NCI-H69 (cell line): ENCODE measurements at places on chromosomes 7 and 10.

DNA sequence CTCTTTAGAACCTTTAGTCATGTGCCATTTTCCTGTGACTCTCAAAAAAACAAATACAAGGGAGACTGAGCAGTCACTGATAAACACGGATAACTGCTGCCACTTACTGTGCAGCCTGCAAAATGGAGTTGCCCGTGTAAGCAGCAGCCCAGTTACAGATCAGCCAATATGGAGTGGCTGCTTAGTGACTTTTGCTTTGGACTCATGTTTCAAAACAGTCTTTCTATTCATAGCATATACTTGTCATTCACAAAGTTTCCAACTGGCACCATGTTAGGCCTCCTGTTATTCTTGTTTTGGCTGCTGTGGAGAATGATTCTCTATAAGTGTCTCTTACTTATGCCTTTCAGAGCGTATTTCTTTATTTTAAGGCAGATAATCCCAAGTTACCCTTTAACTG, 3.0 kb downstream of the FAM204A start:
- peak; percentile 67 for DNase-seq

DNA sequence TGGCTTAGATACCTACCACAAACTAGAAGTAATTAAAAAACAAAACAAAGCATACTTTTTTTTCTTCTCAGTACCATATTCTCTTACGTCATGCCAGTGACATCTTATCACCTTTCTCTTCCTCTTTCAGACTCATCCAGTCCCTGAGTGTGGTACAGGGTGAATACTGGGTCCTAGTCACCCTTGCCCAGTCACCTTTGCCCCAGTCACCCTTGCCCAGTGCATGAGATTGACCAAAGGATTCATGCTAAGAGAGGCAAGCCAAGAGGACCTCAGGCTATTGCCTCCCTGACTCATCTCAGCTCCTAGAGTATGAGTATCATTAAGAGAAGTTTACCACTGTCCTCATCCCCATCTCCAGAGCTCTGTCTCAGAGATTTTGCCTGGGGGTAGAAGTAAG, 10.0 kb upstream of the TSPAN12 start:
- no peak for DNase-seq

GRCh38 chr10:99330347-99330924, 1.3 kb downstream of the CNNM1 start:
- peak; percentile 52 for DNase-seq

DNA sequence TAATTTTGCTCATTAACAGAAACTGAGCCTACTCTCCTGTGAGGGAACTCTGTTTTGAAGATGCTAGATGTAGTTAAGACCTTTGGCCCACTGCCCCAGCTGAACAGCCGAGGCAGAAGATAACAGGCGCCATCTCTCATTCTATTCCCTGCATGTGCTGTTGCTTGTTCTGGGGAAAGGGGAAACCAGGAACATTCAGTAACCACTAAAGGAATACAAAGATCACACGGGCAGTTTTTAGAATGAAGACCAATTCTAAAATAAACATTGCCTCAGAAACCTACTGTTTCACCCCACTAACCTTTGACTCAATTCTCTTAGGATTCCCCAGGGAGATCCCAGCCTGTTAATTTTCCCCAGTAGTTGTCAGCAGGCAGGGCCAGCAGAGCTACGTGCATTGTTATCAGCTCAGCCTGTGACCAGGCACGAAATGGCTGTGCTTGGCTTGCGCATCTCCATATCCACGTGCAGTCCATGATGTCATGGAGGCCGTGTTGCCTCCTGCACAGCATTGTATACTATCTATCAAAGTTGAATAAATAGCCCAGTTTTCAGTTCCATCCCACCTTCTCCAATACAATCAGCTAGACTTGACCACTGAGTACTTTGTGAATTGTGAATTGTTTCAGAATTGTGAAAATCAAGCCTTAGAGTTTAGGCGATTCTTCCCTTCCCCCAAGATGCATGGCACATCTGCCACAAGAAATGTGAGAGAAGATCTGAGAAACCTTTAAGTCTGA, 36.0 kb downstream of the ANK3 start:
- peak; percentile 92 for DNase-seq

- DNase-seq, result no peak
These were observed 154.4 kb downstream of the GALNT17 start for GRCh38 chr7:71286336-71286735.

GRCh38 chr7:34839645-34840044, 181.6 kb downstream of the NPSR1 start:
- no peak for DNase-seq
